ENCODE measurements at places on chromosomes 12 and 14.

GRCh38 chr14:64857979-64858744, 21.5 kb downstream of the SPTB start:
- no peak for DNase-seq

DNA sequence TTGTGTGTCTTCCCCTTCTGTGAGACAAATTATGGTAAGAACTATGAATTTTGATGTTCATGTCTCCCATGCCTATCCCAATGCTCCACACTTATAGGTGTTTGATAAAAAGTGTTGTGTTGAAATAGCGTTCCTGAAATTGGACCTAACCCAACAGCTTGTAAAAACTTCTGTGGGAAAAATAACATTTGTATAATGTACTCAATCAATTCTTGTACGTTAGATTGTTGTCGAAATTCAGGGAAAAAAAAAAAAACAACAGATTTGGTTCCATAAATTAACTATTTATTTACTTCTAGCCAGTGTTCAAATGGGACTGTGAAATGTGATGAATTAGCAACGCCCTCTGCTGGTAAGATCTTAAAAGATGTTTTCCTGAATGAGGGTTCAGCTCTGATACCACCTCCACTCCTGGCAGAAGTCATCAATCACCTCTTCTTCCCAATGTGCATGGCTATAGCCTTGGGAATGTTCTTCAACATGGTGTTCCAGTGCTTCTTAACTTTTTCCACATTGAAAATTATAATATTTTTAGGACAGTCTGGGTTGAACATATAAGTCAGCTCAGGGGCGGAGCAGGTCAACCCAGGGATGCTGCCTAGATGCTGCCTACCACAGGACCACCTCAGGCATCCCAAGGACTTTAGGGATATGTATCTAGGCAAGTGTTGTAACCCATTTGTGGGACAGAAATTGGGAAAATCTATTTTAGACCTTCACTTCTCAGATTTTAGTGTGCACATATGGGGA, 170.6 kb downstream of the OTOGL start:
- peak; percentile 56 for DNase-seq

DNA sequence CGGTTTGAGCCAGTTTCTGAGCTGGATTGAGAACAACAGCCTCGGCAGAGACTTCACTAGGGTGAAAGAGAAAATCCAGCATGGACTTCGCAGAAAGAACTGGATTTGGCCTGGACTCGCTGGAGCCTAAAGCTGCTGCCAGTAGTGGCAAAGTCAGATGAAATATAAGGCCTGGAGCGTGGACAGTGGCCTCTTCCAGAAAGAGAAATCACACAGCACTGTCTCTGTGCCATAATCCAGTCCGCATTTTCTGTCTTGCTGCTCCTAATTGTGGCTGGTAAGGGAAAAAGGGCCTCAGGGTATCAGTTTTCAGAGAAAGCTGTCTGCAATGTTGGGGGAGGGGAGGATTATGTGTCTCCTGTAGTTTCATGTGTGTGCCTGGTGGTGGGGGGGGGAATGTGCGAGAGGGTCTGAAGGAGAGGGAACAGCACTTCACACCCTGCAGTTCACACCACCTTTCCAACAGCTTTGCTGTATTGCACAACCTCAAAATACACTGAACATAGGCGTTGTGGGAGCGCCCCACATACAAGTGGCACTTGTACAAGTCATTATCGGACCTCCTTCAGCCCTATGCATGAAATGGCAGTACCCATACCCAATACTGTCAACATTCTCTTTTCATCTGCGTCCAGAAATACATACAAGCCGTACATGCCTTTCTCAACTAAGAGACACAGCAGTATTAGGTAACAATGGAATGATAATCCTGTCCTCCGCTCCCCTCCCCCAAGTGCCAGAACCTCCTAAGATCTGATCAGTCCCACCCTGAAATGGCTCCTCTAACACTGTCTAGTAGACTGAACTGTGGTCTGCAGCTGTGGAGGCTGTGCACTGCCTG, 107.5 kb upstream of the ATF7IP start:
- DNase-seq = peak; percentile 99

DNA sequence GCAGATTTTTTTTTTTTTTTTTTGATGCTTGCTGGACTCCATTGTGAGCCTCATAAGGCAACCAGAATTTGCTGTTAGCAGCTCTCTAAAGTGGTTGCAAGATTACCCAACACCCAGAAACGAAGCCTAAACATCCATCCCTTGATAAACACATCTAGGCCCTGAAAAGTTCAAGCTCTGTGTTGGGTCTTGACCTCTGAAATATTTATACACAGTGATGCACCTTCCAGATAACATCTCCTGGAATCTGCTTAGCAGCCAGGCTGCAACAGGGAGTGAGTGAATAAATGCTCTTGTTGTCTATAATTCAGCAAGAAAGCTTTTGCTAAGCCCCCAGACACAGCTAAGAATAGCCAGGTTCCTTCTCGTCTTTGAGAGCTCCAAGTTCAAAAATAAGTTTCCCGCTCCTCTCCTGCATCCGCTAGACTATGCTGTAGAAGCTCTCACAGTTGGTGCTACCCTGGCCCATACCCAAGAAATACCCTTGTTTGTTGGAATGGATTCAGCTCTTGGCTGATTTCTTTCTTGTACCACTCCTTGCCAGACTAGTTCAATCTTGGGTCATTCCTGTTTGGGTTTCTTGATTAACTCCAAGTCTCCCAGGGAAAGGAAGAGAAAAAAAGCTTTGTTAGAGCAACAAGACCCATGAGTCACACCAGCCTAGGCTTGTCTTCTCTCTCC, 610.6 kb upstream of the TBX3 start:
- peak; percentile 8 for DNase-seq

- DNase-seq = no peak
Observed at GRCh38 chr12:76084863-76085519, 506 bp upstream of the NAP1L1 start.

GRCh38 chr12:132469423-132469822, 20.5 kb upstream of the FBRSL1 start:
- no peak for DNase-seq

DNA sequence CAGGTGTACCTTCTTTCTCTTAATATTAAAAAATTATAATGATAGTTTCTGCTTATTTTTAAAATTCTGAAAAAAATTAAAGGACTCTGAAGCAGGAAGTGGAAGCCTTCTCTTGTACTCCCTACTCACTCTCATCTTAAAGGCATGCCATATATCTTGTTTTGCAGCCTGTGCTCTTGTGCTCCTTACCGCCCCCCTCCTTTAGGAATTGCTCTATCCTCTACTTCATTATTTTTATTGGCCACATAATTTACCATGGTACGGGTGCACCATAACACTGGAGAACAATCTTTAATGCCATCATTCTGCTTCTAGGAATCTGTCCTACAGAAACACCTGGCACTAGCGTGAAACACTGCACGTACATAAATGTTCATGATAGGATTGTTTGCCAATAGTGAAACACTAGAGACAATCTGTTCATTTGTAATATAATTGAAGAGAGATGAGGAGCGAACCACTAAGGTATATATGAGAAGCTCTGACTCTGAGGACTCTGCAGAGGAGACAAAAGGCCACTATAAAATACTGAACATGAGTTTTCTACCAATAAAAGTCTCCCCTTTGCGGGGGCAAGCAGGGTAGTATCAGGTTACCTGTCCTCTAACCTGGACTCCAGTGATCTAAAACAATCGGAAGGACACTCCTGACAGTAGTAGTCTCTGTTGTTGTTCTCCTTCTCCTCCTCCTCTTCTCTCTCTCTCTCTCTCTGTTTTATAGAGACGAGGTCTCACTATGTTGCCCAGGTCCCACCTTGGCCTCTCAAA, 6.3 kb upstream of the NYNRIN start:
- peak; percentile 69 for DNase-seq

DNA sequence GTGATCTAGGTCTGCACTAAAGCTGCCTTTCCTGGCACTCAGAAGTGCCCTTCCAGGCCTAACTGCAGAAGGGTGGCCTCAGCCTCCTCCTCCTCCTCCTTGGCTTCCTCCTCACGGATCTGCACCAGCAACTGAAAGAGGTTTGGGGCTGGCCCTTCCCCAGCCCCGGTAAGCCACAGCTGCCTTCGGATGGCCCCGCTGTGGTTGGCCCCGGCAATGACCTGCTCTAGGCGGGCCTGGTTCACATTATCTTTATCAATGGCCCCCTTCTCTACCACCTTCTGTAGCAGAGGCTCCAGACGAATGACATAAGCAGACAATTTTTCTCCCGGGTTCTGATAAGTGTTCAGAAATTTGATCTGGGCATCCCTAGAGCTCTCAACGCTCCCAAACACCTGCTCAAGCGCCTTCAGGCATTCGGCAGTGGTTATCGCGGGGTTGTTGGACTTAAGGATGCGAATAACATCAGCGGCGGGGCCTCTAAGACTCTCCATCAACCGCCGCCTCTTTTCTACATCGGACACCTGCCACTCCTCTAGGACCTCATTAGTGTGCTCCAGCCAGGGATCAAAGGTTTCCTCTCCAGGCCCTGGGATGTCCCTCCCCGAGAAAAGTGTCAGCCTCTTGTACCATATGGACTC, 1.5 kb downstream of the PNMA1 start:
- DNase-seq = peak; percentile 51

DNA sequence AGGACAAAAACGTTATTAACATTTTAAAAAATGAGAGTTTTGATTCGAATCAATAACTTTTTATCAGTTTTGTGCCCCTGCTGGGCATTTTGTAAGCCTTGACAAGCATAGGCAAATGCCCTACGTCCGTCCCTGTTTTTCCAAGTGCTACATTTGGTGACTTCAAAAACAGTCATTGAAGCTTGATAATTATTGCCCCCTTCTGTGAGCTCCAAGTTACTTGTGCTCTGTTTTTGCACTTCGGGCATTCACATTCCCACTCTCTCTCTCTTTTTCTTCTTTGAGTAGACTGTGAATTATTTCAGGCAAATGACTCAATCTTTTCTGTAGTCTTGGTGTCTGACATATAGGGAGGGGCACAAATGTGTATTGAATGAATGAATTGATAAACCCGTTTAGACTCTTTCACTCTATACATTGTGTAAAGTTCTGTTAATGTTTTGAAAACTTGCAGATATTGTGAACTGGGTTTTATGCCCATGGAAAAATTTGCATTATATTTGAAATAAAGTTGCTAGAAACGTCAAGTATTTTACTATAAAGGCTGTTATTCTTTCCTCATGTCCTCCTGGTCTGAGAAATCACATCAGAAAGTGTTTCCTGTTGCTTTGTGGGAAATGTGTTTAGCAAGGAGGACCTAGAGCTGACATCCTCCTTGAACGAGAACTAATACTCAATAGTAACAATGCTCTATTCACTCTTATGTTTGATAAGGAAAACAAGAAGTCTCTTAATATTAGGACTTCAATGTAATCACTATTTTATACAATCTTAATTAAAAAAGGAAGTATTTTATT, 1.4 kb downstream of the APAF1 start:
- peak; percentile 48 for DNase-seq

DNA sequence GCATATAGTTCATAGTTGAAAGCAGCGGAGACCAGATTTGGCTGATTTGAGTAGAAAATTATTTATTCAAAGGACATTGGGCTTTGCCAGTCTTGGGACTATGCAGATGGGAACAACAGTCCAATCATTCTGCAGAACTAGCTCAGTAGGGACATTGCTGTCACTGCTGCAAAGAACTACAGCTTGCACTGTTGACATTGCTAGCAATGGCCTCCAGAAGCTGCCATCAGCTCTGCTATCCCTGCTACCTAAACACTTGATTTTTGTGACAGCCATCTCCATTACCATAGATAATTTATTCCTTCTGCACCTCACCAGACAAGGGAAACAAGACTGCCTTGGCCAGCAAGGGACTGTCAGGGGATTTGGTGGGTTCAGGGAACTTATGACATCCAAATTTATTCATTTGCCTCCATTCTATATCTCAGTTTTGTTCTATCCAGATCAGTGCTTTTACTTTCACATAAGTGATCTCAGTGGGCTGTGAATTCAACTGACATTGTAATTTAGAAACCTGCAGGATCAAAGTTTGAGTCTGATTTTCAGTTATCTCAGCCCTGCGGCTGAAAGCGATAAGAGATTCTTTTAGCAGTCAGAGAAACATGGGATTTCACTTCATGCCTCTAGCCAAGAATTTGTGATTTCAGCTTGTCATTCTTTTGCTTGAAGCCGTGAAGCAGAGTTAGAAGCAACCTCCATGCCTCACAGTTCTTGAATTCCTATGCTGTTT, 136.7 kb upstream of the FBXO33 start:
- DNase-seq = no peak

All from EL (cell line).